ENCODE measurements at places on chromosomes 4 and X. TPM values are rescaled to one million over a fixed set of nuclear protein-coding genes. Genes with fewer than 3 reads are reported as not detected.

DNA sequence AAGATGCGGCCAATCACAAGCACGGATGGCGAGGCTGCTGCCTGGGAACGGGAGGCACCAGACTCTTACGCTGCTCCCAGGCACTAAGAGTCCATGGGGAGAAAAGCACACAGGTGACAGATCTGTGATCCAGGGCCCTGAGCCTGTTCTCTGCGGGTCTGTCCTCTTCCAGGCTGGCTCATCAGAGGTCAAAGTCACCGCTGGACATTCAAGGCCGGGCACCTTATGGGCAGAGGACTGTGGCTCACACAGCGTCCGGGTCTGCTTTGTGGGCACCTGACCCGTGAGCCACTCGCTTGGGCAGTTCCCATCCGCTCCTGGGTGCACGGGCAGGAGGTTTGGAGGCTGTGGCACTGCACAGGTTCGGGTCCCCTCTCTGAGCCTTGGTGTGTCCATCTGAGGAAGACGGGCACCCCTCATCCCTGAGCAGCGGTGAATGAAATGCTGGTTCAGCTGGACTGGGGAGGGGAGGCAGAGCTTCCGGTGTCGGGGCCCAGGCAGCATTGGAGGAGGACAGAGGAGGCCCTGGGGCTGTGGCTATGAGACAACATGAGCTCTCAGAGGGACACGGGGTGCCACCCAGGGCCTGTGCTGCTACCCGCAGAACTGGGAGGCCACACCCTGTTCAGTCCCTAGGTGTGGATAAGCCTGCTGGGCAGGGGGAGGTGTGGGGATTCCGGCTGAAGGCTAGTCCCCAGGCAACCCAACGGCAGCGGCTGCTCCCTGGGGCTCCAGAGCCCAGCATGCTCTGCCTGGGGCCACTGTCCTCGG lies 61.2 kb upstream of the AFAP1 start:
- no peak for DNase-seq
- H3K4me3 ChIP-seq, result no peak overlapping the region
- no peaks in the 10 kb centered on the region for H3K4me1 ChIP-seq
- H3K27ac ChIP-seq, result no peak overlapping the region

DNA sequence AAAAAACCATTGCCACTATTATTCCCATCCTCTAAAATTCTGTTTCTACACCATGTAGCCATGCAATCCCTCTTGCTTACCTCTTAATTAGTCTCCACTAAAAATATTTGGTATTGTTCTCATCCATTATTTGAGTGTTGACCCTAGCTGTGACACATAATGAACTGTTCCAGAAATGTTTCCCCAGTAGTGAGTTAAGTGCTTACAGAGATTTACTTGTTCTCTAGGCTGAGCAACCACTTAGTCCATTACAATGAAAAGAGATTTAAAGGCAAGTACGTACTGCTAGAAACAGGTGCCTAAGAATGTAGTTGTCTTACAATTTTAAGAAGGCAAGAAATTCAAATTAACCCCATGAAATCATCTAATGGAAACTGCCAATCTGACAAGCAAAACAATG lies 112.7 kb upstream of the PTPN13 start:
- H3K27ac ChIP-seq, result no peak overlapping the region
- H3K4me3 ChIP-seq, result no peak overlapping the region
- no peaks in the 10 kb centered on the region for H3K36me3 ChIP-seq
- DNase-seq, result no peak
- H3K27me3 ChIP-seq, result no peaks in the 10 kb centered on the region

The SSX4B gene
- not detected for total RNA-seq

The DDX53 gene
- not detected for total RNA-seq

DNA sequence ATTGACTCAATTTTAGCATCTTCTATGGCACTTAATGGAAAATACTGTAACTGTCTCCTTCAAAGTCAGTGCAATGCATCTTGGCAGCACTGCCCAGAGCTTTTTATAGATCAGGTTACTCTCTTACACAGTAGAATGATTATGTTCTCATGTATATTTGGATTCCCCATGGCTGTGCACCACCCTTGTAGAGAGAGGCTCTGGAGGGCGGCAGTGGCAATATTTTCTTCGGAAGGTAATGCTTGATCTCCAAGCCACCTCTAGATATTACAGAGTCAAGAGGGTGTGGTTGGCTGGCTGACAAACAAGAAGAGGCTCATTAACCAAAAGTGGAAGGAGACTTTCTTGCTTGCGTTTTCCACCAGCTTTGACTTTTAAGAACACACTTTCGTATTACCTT lies 72.8 kb upstream of the ARSJ start:
- no peaks in the 10 kb centered on the region for H3K27me3 ChIP-seq
- H3K36me3 ChIP-seq, result no peaks in the 10 kb centered on the region
- DNase-seq, result no peak
- H3K4me1 ChIP-seq, result no peaks in the 10 kb centered on the region

- no peak overlapping the region for H3K27ac ChIP-seq
- peak; percentile 50 for DNase-seq
- H3K36me3 ChIP-seq, result no peaks in the 10 kb centered on the region
- H3K27me3 ChIP-seq, result peaks cover 5% of the 10 kb centered on the region
- peaks cover 12% of the 10 kb centered on the region for H3K4me1 ChIP-seq
Observed at GRCh38 chrX:72048510-72049455, 82.9 kb downstream of the RTL5 start.

DNA sequence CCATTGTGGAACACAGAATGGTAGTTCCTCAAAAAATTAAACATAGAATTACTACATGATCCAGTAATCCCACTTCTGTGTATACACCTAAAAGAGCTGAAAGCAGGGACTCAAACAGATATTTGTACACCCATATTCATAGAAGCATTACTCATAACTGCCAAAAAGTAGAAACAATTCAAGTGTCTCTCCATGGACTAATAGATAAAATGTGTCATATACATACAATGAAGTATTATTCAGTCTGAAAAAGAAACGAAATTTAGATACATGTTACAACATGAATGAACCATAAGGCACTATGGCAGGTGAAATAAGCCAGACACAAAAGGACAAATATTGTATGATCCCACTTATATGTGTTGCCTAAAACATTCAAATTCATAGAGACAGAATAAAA lies 145.1 kb downstream of the ANTXR2 start:
- H3K36me3 ChIP-seq, result no peaks in the 10 kb centered on the region
- no peak for DNase-seq
- no peaks in the 10 kb centered on the region for H3K27me3 ChIP-seq
- no peak overlapping the region for H3K4me3 ChIP-seq
- H3K27ac ChIP-seq, result no peak overlapping the region

DNA sequence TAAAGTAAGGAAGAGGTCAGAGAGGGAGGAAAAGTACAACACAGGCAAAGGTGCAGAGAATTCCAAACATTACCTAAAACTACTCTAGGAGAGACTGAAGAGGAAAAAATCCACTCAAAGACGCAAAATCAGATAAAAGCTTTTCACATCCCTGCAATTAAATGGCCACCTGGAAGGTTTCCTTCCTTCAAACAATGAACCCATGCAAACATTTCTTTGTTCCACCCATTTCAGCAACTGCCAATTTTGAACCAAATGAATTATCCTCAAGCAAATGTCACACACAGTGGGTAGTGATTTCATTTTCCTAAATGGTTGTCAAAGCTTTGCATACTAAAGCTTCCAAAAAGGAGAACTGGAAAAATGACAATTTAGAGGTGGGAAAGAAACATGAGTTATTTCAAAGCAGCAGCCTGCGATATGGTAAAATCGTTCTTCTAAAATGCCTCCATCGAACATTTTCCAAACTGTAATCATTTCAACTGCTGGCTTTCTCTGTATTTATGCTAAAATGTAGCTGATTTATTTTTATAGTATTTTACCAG lies 45.0 kb downstream of the APBB2 start:
- no peaks in the 10 kb centered on the region for H3K36me3 ChIP-seq
- DNase-seq, result no peak
- H3K27me3 ChIP-seq, result no peaks in the 10 kb centered on the region
- no peaks in the 10 kb centered on the region for H3K4me1 ChIP-seq
- no peak overlapping the region for H3K27ac ChIP-seq

The ARMCX1 gene
- total RNA-seq, result 35.6 TPM

DNA sequence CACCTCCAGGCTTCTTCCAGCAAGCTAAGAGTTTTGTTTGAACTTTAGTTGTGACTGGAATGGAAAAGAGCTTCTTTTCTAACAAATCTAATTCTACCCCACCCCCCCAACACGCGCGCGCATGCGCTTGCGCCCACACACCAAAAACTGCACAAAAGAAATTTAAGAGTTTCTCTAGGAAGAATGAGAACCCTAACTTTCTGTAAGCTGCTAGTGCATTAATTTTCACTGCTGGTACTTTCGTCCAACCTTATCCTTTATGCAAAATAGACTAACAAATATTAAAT lies 9.0 kb upstream of the INTU start:
- H3K4me1 ChIP-seq, result peaks cover 8% of the 10 kb centered on the region
- no peak for DNase-seq
- H3K4me3 ChIP-seq, result peak overlapping the region; percentile 60
- H3K27ac ChIP-seq, result peak overlapping the region; percentile 77
- H3K27me3 ChIP-seq, result peaks cover 24% of the 10 kb centered on the region

All from stomach (tissue), 19 donors.